ENCODE measurements at places on chromosomes 2 and 18.

- DNase-seq = no peak
Measured at GRCh38 chr2:166375195-166375735, 479 bp downstream of the SCN9A start.

GRCh38 chr2:64319896-64320295, 134.1 kb upstream of the LGALSL start:
- DNase-seq = no peak

DNA sequence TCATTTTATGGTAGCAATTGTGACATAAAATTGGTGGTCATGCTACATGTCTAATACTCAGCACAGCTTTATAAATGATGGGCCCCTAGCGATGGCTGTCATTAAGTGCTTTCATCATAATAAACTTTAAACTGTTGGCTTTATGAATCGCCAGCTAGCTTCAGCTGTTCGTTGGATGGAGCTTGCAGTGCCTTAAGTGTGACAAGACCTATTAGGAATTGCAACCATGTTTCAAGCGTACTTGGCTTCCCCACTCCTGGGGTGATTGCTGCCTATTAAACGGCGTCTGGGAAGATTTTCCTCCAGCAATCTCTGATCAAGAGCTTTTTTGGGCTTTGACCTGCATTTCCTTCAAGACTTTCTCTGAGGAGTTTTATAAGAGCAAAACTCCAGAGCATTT, 164.5 kb upstream of the SIX3 start:
- no peak for DNase-seq

DNA sequence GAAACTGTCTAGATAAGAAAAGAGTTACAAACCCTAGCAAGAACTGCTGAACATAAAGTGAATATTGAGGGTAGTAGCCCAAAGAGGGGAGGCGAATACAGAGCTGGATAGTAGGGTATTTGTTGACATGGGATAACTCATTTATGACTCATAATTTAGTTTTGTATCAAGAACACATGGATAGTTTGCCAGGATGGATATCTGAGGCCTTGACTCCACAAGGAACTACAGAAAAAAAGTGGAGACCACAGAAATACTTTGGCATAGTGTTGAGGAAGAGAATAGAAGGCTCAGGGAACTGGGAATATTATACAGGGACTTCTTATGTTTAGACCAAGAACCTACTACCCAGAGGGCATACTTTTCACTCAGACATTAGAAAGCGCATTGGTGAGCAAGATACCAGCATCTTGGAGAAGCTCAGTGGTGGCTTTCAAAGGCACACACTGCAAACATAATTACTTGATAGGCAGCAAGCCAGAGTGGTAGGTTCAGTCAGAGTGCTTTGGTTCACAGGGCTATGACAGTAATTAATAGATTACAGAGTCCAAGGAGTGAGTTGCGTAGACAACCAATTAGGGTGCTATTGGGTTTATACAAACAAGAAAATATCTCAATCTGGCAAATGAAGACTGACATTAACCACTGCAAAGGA, 51.9 kb upstream of the ZBTB7C start:
- DNase-seq = no peak

DNA sequence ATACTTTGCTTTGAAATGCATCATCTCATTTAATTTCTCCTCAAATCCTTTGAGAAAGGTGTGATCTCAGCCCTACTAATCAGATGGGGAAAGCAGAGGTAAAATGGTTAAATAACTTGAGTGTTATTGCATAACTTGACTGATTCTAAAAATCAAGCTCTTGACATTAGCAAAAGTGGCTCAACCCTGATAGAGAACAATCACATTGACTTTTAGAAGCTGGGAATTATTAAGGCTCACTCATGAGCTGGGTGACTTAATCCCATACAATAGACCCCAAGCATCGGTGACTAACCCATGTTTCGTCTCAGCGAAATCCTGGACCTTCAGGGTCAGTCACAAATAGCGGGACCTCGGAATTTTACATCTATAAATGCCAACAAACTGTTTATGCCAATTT, 378.9 kb downstream of the NBAS start:
- no peak for DNase-seq

DNA sequence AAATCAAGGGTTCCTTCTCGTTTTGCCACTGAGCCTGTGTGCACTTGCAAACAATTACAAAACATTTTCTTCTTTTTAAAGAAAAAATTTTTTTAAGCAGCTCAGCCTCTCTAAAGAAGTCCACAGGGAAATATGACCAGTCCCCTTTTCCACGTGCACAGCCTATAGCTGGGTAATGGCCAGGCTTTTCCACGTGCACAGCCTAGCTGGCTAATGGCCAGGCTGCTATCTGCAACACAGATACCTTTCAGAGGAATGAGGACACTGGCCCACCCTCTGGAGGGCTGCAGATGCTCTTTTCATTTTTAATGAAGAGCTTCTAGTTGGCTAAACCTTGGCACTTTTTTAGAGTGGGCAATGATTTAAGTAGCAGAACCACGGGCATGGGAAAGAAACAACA, 46.3 kb downstream of the ASB18 start:
- no peak for DNase-seq

- DNase-seq = no peak
Measured at GRCh38 chr18:62682371-62682770, 33.0 kb upstream of the PHLPP1 start.

GRCh38 chr2:29755829-29756228, 165.6 kb downstream of the ALK start:
- no peak for DNase-seq
